ENCODE measurements at places on chromosomes 13 and 19.

- no peak for DNase-seq
Observed at GRCh38 chr13:49253310-49253709, 5.6 kb downstream of the CDADC1 start.

GRCh38 chr13:75411924-75412537 lies 69.9 kb downstream of the TBC1D4 start:
- no peak for DNase-seq

- DNase-seq: no peak
Observed at GRCh38 chr13:44573790-44574465, 2.2 kb downstream of the TSC22D1 start.

GRCh38 chr19:8575467-8575997 lies 1.7 kb downstream of the MYO1F start:
- DNase-seq: peak; percentile 41

DNA sequence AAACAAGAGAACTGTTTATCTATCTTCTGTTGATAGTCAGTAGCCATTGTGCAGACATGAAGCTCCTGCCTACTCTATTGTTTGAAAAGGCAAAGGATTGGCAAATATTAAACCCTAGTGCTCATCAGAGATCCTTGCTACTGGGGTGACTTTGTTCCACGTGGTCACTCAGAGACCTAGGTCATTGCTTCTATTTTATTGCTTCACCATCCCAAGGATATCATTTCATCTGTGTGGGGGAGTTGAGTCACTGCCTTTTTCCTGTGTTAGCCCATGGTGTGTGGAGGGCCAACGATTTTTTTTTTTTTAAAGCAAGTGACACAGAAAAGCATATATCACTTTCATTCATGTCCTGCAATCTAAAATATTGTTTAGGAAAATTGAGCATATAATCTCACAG lies 254.1 kb upstream of the RXFP2 start:
- DNase-seq: no peak

- no peak for DNase-seq
Observed at GRCh38 chr19:33785795-33786194, 10.9 kb upstream of the KCTD15 start.

DNA sequence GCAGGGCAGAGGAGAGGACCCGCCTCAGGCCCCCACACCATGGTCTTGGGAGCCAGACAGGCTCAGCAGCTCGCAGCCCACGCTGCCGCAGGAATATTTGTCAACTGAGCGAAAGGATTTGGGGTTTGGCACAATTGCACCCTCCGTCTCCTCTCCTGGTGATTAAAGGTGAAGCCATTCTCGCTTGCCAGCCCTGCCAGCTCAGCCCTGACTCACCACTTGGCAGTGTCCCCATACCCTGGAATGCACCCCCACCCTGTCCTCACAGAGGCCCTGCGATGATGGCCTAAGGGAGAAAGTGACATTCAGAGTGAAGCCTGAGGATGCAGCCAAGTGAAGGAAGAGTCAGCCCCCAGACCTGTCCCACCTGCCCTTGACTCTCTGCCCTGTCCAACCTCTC lies 18.8 kb downstream of the CYTH2 start:
- no peak for DNase-seq

DNA sequence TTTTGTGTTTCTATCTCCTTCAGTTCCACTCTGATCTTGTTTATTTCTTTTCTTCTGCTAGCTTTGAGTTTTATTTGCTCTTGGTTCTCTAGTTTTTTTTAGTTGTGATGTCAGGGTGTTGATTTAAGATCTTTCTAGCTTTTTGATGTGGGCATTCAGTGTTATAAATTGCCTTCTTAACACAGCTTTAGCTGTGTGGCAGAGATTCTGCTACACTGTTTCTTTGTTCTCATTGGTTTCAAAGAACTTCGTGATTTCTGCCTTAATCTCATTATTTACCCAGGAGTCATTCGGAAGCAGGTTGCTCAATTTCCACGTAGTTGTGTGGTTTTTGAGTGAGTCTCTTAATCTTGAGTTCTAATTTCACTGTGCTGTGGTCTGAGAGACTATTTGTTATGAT lies 251.7 kb upstream of the HTR2A start:
- no peak for DNase-seq

- no peak for DNase-seq
Observed at GRCh38 chr13:97999653-98000052, 46.2 kb downstream of the IPO5 start.

DNA sequence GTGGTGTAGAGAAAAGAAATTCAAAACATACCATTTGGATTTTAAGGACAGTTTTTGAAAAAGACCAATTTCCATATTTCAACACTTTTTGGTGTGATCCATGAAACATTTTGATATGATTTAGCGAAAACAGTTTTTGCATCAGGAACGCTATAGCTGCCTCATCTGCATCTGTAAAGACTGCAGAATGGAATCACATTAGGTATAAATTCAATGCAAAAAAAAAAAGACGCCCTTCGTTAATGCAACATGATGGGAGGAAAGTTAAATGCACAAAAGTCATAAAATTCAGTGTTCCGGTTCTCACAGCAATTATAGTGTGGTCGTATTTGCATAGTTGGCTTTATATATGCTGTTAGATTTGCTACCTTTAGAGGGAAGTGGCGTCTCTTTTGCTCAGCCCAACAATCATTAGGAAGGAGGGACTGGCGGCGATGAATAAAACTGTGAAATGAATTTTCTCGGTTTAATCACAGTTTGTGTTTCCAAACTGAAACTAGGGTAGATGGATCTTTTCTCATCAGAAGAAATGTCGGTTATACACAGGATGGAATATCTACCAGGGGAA lies 215.7 kb downstream of the TEX29 start:
- no peak for DNase-seq

DNA sequence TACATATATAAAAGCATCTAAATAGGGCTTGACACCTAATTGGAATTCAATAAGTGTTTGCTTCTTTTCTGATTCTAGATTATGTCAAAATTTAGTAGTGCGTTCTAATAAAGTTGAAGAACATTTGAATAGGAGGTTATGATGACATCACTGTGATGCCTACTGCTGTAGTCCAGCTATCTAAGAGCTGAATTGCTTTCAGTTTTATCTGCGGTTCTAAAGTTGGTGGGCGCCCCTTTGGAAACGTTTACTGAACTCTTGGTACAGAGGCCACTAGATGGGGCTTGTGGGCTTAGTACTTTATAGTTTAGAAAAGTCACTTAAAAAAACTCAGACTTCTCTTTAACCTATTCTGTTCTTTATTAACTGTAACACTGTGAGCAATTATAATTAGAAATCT lies 776.9 kb downstream of the GPC5 start:
- DNase-seq: no peak

GRCh38 chr13:108494991-108495645 lies 134.3 kb upstream of the MYO16 start:
- no peak for DNase-seq

DNA sequence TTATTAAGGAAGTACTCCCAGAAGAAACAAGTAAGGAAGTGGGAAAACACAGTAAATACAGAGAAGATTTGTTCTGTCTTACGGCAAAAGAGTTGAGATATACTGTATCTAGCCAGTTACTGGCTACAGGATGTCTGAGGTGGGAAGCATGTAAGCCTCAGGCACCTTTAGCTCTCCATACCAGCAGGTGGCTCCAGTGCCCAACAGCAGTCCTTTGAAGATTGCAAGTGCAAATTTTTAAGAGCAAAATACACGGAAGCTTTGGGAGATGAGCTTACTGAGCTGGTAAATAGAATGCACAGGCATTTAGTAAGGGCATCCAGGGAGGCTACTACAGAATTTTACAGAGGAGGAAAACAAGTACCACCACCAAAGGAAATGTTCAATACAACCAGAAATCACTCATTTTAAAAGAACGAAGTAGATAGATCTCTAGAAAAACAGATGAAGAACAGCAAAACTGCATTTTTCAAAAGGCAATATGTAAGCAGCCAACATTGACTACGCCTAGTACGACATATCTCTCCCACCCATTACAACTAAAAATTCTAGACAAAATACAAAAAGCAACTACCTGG lies 57.9 kb upstream of the VSTM2B start:
- DNase-seq: no peak

GRCh38 chr13:66858163-66858562 lies 372.0 kb downstream of the PCDH9 start:
- no peak for DNase-seq

GRCh38 chr13:76316998-76317527 lies 569.1 kb downstream of the KCTD12 start:
- DNase-seq: no peak

DNA sequence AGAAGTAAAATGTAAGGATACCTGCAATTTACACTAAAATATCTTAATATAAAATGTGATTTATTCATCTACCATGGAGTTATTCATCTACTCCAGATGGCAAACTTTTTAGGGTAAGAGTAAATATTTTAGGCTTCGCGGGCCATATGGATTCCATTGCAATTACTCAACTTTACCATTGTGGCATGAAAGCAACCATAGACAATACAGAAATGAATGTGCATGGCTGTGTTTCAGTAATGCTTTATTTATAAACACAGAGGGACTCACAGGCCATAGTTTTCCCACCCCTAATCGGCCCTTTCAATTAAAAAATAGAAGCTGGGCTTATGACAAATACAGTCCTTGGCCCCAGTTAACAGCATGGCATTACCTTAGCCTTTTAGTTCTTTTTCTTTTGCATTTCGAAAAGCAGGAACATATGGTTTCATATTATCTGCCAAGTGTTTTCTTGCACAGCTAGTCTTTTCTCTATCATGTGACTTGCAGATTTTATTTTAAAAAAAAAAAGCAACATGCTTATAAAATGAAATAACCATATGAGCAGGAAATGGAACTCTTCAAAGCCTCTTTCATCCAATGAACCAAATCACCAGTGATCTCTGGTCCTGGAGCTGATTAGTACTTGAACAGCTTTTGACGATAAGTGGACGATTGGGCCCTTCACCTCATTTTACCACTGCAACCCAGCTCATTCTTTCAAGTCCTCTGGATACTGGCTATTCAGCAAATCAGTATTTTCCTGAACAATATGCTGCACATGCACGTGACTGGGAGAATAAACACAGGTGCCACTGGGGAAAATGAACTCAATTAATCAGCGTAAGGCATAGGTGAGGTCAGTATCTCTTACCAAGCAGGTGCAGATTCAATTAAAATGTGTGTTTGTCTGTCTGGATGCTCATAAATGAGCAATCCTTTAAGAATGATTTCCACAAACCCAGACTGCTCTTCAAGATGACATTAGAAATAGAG lies 63.9 kb downstream of the LHFPL6 start:
- no peak for DNase-seq

- DNase-seq: no peak
Observed at GRCh38 chr13:46307554-46307953, 79.5 kb downstream of the RUBCNL start.

- DNase-seq: no peak
Observed at GRCh38 chr13:79673310-79673992, 192.5 kb downstream of the NDFIP2 start.

DNA sequence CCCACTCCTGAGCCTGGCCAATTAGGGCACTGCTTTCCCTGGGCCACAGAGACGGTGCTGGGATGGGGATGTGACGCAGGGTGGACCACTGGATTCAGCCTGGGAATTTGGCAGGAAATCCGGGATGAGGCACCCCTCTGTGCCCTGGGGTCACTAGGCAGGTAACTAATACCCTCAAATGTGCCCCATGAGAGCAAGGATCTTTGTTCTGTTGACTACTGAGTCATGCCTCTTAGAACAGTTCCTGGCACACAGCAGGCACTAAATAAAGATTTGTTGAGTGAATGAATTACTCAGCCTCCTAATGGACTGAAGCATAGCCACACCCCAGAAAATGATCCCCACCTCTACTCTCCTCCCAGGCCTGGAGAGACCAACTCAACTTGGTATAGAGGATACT lies 15.9 kb downstream of the OPA3 start:
- DNase-seq: no peak

GRCh38 chr13:50425772-50426171 lies 410.5 kb downstream of the KCNRG start:
- DNase-seq: no peak

- DNase-seq: no peak
Observed at GRCh38 chr13:80131204-80131603, 209.7 kb downstream of the SPRY2 start.

DNA sequence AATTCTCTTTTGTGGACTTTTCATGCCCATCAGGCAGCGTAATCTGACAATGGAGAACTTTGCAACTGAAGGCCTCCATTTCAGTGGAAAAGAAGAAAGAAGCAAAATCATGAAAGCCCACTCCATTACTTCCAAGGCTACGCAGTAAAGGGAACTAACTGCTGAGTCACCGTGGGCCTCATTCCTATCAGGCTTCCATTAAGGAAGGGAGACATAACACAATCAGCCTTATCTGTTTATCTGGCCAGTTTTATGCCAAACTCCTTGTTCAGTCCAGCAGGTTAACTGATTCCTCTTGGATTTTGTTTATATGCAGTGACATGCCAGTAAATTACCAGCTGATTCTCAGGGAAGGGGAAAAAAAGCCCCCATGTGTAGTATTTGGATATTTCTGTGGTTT lies 56.8 kb upstream of the KATNAL1 start:
- DNase-seq: no peak

- DNase-seq: no peak
Observed at GRCh38 chr19:15759962-15760565, 22.3 kb downstream of the OR10H3 start.

GRCh38 chr13:79349011-79349410 lies 57.0 kb downstream of the RBM26 start:
- no peak for DNase-seq

All from activated T-cell treated with anti-CD3 and anti-CD28 coated beads for 4 hours (primary cell).